CD4-positive, alpha-beta T cell (primary cell): ENCODE measurements at places on chromosomes 13 and 19.

- DNase-seq = no peak
Observed at GRCh38 chr19:17076543-17076991, 990 bp downstream of the MYO9B start.

DNA sequence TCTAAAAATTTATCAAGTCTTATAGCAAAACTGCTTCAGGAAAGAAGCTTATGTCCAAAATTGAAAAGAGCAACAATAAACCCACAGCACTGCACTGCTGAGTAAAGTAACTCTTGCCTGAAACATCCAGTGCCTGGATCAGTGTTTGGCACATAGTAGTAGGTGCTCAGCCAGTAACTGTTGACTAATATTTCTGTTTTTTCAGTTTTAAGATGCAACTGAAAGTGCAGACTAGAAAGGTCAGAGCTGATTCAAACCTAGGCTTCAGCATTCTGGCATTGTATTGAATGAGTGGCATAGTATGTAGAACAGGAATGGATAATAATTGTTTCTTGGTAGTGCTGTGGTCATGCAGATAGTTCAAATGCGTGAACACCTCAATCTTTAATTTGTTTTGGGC is 67.6 kb downstream of the UBL3 start:
- no peak for DNase-seq

DNA sequence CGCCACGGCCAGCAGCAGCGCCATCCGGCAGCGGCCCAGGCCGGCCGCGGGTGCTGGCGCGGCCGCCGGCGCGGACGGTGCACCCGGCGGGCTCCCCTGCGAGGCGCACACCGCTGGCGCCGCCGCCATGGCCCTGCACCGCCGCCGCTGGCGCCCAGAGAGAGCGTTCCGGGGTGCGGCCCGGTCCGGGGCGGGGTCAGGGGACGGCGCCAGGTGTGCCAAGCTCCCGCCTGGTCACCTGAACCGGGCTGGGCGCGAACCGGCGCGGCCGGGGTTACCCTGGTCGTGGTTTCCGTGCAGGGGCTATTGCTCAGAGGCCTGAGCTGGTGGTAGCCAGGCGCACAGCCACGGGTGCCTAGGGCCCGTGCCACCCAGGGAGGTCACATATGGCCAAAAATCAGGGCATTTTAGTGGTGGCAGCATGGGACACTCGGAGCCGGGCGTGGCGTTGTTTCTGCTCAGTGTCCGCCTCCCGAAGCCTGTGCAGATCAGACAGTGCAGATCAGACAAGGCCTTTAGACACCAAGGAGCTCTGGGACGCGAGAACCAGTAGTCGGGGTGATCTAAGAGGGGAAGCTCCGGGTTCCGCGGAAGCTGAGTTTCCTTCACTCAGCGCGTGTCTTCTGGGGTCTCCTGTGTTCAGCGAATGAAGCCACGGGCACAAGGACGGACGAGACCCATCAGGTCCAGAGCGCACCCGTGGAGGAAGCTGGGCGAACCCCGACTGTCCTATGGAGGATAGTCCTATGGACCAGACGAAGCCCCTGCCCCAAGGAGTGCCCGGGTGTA is at the start of gene TMEM238:
Gene TMEM238, minus strand, starts transcription at position 162 of the 789 bp plus-strand sequence. Its CDS starts 33 bp downstream, at position 129.
- peak; percentile 68 for DNase-seq

GRCh38 chr13:27311518-27312210 is 41.0 kb downstream of the RASL11A start:
- no peak for DNase-seq

DNA sequence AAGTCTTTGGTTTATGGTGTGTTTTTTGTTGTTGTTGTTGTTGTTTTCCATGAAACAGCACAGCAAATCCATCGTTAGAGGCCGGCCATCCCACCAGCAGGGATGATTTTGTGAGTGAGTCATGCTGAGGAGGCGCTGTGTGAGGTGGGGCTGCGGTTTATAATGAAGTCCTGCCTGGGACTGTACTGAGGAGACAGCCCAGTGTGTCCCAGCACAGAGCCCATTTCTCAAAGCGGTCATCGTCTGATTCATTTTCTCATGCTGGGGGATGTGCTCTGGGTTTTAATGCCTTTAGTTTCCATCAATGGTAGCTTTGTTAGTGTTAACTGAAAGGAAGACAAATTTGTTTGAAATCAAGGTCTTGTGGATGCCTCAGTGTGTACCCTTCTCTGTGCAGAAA is 129.3 kb upstream of the SERP2 start:
- no peak for DNase-seq

- no peak for DNase-seq
Observed at GRCh38 chr13:97057176-97057575, 62.9 kb upstream of the OXGR1 start.

- DNase-seq = no peak
Observed at GRCh38 chr13:35781036-35782000, 304.8 kb upstream of the MAB21L1 start.

- no peak for DNase-seq
Observed at GRCh38 chr13:76556627-76557026, 329.6 kb downstream of the KCTD12 start.

DNA sequence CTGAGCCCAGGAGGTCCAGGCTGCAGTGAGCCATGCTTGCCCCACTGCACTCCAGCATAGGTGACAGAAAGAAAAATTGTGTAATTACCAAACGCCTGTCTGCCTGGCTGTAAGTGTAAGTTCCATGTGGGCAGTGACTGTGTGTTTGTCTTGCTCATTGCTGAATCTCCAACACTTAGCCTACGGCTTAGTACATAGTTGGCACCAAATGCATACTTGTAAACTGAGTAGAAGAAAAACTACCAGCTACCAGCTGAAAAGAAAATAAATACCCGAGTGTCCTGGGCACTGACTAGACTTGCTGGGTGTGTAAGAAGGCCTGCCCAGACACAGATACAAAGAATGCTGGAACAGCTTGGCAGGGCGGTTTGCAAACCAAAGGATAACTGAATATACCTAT is 2.7 kb upstream of the CEBPG start:
- DNase-seq = no peak

GRCh38 chr13:105016266-105016665 is 1519.2 kb downstream of the EFNB2 start:
- no peak for DNase-seq

GRCh38 chr13:38483623-38484022 is 134.0 kb downstream of the UFM1 start:
- DNase-seq = no peak

- DNase-seq = no peak
Observed at GRCh38 chr13:78131811-78132210, 213.2 kb upstream of the EDNRB start.

- peak; percentile 98 for DNase-seq
Observed at GRCh38 chr19:1438035-1438932, at the start of gene RPS15. RPS15 (plus strand) TSS chr19:1438396; CDS start chr19:1438426, 30 bp downstream.

GRCh38 chr13:93248627-93249047 is 22.0 kb downstream of the GPC6 start:
- no peak for DNase-seq

DNA sequence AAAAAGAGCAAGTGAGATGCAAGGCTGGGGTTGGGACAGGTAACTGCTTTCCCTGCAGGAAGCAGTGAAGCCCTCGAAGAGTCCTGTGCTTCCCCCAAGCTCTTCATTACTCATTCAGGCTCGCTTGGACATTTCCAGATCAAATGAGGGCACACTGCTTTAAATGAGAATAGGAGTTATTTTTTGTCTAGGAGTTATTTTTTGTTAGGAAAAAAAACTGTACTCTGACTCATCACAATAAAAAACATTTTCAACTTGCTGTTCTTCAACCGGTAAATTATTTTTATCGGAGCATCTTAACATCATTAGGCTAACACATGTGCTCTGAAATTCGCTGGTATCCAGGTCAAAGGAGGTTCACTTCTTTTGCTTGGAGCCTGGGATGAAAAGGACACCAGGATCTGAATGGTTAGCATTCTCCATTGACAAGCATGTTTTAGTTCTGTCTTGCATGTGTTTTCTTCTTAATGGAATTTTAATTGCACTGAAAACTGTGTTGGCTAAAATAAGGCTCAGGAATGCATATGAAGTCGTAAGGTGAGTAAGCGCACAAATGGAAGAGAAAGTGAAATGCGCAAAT is 80.7 kb upstream of the STK24 start:
- no peak for DNase-seq
